Activated CD8-positive, alpha-beta memory T cell treated with anti-CD3 and anti-CD28 coated beads for 24 hours (primary cell): ENCODE measurements at places on chromosomes 12 and 14.
A peak's percentile ranks its signal among the peaks of the same experiment; 100 is the strongest.

DNA sequence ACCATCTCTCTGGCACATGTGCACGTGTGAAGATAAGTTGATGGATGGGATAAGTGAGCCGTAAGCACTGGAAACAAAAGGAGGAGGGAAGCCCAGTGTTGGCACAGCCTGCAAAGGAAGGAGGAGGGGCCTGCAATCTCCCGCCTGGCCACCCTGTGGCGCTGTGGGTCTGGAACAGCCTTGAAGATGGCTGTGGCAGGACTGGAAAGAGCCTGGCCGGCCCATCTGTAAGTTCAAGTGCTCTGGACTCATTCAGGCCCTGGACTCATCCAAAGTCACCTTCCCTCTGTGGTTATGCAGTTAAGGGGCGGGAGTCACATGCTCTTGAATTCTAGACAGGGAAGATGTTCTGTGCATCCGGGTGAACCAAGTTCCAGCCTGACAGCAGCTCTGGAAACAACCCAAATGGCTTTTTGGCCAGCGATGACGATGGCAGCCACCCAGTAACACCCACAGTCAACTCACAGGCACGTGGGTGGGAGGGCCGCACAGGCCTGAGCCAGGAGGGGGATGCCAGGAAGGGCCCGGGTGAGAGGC is 50.4 kb downstream of the CHGA start:
- DNase-seq = peak; percentile 67

GRCh38 chr12:120971299-120972180 is 6.8 kb upstream of the HNF1A start:
- DNase-seq = no peak

DNA sequence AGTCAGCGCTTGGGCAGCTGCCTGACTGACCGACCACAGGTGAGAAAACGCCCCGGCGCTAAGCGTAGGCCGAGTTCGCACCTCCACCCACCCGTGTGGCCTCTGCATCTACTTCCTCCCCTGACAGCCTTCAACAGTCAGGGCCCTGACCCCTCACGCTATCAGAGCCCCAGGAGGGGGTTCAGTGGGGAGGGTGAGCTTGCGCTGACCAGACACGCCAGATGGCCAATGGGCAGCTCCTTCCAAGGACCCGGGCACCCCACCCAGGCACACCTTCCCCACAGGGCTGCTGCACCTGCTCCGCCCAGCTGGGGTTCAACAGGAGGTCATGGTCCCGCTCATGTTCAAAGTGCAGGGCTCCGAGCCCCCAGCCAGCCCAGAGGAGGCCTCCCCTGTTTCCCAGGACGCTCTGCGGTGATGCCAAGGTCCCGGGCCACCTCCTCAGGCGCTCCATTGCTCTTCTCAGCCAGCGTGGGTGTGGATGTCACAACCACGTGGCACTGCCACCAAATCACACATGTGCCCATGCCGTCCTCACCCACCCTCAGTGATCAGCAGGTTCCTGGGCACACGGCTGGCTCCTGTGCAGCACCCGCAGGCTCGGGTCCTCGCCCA is 48.7 kb upstream of the BCL11B start:
- DNase-seq = no peak

DNA sequence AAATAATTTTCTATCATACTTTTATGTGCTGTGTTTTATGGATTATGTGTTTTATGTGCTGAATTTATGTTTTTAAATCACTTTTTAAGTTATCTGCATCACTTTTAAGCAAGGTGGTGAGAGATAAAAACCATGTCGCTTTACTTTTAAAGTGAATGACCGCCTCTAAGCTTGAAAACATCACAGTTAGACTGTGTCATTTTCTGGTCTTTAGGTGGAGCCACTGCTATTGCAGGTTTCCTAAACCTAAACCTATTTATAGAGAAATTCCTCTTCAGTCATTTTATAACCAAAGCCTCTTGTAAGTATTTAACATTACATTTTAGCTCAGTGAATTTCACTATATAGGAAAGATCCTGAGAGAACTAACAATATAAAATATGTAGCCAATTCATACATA is 21.0 kb upstream of the MDM2 start:
- DNase-seq = no peak

GRCh38 chr12:116276652-116277466 is 634 bp downstream of the MED13L start:
- DNase-seq = peak; percentile 82

DNA sequence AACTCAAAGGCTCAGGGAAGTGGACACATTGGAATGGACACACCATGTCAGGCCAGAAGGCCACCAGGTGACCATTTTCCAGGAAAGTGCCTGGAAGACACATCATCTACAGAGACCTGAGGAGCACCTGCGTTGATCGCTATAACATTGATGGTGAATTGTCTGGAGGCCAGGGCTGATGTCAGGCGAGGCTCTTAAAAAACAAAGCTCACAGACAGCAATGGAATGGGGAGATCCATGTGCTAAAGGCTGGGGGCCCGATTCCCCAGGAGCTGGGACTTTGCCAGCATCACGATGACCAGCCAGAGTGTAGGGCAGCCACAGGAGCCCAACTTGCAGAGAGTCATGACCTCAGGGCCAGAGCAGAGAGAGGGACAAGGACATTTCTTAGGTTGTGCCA is 30.3 kb downstream of the DIO3 start:
- DNase-seq = peak; percentile 43

DNA sequence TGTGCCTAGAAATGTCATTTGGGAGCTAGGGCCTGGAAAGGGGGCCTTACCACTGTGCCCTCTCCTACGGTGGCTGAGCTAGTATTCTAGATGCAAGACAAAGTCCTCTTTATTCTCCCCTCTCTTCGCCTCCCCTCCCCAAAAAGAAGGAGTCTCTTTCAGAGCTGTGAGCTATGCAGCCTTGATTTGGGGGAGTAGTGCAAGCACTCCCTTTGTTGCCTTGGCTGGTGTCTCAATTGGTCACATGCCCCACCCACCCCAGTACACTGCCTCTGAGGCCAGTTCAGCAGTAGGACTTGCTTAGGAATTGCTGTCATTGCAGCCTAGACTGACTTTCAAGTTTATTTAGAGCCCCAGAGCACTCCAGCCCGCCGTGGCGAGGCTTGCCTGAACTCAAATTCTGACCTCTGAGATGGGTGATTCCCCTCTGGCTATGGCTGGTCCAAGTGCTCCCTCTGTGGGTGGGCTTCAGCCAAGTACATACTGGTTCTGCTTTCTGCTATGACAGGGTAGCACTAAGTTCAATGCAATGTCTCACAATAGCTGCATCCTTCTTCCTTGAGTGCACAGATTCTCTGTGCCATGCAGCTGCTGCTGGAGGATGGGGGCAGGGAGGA is 37.0 kb upstream of the FBXO33 start:
- DNase-seq = peak; percentile 68

- DNase-seq = no peak
These were observed 2.6 kb downstream of the DLGAP5 start for GRCh38 chr14:55188686-55189295.

DNA sequence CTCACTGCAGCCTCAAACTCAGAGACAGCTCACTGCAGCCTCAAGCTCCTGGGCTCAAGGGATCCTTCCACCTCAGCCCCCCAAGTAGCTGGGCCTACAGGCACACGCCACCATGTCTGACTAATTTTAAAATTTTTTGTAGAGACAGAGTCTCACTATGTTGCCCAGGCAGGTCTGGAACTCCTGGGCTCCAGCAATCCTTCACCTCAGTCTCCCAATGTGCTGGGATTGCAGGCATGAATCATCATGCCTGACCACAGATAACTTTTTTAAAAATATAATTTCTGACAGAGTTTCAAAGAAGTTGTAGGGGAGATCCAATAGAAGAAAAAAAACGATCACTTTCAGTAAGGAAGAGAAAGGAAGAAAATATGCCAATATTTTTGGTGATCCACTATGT is 189.7 kb upstream of the CDKN3 start:
- no peak for DNase-seq

DNA sequence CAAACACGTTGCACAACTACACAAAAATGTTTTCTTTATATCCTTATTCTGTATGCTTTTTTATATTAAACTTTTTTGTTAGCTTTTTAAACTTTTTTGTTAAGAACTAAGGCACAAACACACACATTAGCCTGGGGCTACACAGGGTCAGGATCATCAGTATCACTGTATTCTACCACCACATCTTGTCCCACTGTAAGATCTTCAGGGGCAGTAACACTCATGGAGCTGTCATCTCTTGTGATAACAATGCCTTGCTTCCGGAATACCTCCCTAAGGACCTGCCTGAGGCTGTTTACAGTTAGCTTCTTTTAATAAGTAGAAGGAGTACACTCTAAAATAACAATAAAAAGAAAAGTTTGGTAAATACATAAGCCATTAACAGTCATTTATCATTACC is 42.2 kb downstream of the PLEKHA5 start:
- DNase-seq = no peak

DNA sequence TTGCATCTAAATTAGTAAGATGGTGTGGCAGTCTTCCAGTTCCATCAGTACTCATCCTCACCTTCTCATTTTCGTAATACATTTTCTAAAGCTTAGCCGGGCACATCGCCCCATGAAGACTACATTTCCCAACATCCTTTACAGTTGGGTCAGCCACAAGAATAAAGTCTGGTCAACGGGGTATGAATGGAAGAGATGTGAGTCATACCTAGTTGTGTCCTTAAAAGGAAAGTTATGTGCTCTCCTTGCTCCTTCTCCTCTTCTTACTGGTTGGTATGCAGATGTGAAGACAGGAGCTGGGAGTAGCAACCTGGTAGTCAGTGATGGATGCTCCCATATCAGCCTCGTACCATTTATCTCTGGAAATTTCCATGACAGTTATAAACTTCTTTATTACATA is 35.9 kb upstream of the EGLN3 start:
- no peak for DNase-seq

- no peak for DNase-seq
These were observed 63.6 kb downstream of the EML5 start for GRCh38 chr14:88729159-88729558.

DNA sequence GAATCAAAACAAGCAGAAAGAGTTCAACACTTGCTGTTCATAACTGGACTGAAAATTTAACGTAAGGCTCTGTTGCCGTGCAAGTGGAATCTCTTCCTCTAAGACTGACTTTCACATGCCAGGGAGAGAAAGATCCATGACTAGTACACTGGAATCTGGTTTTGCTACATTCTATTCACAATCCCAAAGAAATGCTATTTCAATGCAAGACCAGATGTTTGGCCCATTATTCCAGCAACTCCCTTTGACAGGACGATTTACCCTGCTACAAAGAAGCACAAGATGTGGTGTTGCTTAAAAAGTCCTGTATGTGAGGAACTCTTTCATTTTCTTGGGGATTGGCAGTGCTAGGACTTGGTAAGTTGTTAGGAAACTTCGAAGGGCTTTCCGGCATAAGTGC is 17.4 kb downstream of the RFC5 start:
- DNase-seq = no peak

DNA sequence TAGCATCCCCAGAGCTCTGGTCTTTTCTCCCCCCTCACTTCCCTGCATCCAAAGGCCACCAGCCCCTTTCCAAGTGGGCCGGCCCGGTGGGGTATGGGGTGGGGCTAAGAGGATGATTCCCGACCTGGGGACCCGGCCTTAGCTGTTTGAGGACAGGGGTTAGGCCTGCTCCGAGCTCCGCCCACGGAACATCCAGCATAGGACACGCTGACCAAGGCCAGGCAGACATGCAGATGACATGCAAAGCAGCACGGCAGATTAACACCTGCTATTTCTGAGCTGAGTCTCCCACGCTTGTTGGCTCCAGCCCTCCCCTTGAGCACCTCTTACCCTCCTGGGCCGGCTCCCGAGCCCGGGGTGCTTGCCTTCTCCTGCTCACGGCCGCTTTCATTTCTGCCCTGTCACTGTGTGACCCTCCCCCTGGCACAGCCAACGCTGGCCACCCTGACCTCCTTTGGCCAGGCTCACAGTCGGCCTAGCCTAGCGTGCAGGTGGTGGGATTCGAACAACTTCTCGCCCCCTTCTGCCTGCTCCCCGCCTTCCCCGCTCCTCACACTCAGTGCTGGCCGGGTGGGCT is 40.2 kb downstream of the TEAD4 start:
- no peak for DNase-seq

GRCh38 chr14:56008150-56008549 is 110.1 kb upstream of the PELI2 start:
- DNase-seq = no peak

DNA sequence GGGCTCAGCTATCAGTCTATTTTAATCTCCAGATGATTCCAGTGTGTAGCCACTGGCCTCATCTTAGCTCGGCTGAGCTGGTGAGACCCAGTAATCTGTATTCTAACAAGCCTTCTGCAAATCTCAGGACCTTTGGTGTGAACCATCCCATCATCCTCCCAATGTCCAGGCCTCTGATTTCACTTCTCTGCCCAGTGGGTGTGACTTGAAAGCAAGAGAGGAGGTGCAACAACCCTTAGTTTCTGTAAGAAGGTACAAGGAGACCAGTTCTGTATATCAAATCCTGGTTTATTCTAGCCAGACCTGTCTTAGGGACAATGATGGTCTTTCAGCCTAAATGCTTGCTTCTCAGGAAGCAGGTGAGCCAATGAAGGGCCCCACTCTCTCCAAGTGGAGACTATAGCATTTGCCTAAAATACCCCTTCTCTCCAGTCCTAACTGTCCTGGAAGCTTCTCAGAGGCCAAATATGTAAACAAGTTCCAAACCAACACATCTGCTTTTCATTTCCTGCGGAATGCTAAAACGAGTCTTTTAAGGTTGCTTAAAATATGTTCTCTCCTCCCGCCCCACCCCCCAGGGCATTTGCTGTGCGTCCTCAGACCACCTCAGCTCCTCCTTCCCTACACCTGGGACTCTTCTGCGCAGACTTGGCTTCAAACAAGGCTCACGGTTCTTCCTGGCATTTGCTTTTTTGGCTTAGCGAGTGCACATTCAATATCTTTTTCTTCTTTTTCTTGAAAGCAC is 78.4 kb upstream of the FUT8 start:
- DNase-seq = no peak

GRCh38 chr14:36661506-36662257 is at the start of gene PAX9:
TSS of gene PAX9 (plus strand) at chr14:36661860. CDS start at chr14:36662090, 230 bp downstream.
- no peak for DNase-seq

- no peak for DNase-seq
These were observed 78.7 kb downstream of the PLXNC1 start for GRCh38 chr12:94227066-94227465.

GRCh38 chr14:60658211-60658690 is 9.0 kb upstream of the SIX1 start:
- DNase-seq = no peak

DNA sequence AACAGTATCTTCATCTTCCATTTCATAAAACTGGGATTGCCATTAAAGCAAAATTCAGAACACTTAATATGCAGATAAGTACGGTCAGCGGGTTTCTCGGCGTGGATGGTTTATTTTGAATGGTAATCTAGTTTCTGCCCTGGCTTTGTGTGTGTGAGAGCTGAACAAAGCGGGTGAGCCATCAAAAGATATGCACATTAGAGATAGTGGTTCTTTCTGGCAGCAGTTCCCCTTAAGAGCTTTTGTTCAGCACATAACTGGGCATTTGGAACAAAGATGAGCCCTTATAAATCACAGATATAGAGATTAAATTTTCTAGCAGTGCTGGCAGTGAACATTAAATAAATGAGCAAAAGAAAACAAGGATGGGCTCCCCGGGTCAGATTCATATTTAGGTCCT is 207.5 kb downstream of the CALM1 start:
- no peak for DNase-seq
